ENCODE measurements at places on chromosomes 4 and X. TPM values are rescaled to one million over a fixed set of nuclear protein-coding genes. Genes with fewer than 3 reads are reported as not detected.

The SOX3 gene
- total RNA-seq, result not detected

- DNase-seq, result no peak
Measured at GRCh38 chrX:13028871-13029636, 15.4 kb downstream of the FAM9C start.

DNA sequence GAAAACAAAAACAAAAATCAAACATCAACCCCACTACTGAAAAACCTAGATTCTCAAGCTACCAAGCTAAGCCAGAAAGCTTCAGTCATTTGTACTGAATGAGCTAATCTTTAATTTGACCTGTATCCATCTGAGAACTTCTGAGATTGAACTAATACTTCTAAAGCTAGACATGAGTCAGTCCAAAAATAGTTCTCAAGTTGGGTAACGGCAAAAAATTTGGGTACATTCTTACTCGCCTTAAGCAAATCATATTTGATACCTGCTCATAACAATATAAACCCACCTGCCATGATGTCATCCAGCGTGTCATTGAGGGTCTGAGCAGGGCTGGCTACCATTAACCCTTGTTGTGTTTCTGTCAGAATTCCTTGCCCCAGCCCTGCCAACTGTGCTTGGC, 69.7 kb upstream of the COX18 start:
- no peak for DNase-seq

The SMR3B gene
- not detected for total RNA-seq

The BRCC3 gene
- 10.1 TPM for total RNA-seq

The FREM3 gene
- total RNA-seq, result not detected

DNA sequence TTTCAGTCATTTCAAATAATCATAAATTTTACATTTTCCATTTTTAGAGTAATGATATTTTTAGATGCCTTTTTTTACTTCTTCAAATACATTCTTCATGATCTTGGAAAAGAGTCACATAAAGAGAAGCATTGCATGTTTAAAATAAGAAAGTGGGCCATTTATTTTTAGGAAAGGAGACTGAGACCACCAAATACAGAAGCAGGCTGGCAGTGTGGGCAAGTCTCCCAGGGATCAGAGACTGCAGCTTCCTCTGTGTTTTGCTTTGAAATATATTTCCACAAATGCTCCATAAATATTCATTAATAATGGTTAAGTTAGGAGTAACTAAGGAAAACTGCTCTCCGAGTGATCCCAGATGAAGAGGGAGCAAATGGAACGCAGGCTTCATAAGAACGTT, 276.7 kb downstream of the DCTD start:
- no peak for DNase-seq

The SYTL4 gene
- total RNA-seq, result 2.9 TPM

GRCh38 chr4:40348000-40348399, 12.9 kb downstream of the CHRNA9 start:
- DNase-seq, result no peak

- DNase-seq, result no peak
Measured at GRCh38 chrX:137550665-137551261, 15.2 kb upstream of the ZIC3 start.

The SPARCL1 gene
- not detected for total RNA-seq

DNA sequence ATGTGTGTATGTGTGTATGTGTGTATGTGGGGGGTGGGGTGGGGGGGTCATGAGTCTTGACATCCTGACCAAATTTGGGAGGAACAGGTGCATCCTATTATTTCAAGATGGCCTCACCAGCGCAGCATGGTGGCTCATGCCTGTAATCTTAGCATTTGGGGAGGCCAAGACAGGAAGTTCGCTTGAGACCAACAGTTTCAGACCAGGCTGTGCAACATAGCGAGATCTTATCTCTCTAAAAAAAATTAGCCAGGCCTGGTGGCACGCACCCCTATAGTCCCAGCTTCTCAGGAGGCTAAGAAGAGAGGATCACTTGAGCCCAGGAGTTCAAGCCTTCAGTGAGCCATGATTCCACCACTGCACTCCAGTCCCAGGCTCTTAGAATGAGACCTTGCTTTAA, 47.0 kb upstream of the DHRSX start:
- DNase-seq, result no peak

- no peak for DNase-seq
Measured at GRCh38 chr4:1004557-1005485, 6.6 kb upstream of the FGFRL1 start.

DNA sequence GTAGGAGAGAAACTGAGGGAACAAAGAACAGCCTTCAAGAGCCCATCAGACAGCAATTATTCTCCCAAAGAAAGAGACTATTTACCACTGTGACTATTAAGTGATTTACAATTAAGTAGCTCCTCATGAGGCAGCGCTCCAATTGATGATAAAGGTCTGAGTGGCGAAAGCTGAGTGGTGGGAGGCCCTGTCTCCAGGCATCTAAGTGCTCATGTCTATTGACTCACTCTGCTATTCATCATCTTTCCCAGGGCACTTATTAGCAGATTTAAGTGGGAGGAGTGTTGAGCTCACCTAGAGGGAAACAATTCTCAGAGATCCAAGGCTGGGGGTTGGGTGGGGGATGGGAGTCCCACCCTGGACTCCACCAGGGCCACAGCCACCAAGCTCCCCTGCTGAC, 23.3 kb downstream of the AMER1 start:
- no peak for DNase-seq

The ARL9 gene
- 0.59 TPM for total RNA-seq

GRCh38 chrX:152817078-152817764, 13.3 kb downstream of the CETN2 start:
- no peak for DNase-seq

- DNase-seq, result no peak
Measured at GRCh38 chrX:8048466-8048865, 121.3 kb upstream of the PNPLA4 start.

DNA sequence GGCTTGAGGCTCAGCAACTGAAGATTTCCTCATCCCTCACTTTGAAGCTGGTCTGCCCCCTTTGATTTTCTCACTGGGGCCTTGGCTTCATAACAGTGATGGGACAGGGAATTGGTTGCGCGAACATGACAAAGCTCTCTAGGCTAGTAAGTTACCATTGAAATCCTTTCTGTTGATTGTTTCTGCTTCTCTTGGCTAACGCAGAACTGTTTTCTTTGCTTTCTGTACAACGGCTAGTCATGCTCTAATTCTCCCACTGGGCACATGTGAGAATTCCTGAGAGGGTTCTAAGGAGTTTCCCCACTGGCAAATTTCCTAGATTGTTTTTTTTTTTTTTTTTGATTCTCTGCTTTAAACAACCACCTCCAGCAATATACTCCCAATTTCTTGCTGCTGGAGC, 738.6 kb downstream of the PCDH7 start:
- no peak for DNase-seq

The GAGE12F gene
- total RNA-seq, result not detected

DNA sequence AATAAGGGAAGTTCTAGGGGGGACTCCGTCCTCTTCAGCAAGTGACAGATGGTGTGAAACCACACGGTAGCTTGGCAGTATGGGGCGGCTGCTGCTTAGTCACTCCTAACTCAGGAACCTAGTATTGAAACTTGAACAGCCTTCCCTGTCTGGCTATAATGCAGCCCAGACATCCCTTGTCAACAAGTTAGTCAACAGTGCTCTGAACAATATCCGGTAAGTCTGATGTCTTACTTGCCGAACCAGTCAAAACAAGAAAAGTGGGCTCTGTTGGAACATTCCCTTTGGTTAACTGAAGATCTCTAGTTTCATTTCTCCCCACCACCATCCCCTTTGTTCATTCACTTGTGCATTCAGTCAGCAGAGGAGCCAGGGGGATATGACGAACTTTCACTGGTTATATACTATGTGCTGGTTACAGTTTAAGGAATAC, 18.7 kb upstream of the CXCL13 start:
- DNase-seq, result peak; percentile 61

DNA sequence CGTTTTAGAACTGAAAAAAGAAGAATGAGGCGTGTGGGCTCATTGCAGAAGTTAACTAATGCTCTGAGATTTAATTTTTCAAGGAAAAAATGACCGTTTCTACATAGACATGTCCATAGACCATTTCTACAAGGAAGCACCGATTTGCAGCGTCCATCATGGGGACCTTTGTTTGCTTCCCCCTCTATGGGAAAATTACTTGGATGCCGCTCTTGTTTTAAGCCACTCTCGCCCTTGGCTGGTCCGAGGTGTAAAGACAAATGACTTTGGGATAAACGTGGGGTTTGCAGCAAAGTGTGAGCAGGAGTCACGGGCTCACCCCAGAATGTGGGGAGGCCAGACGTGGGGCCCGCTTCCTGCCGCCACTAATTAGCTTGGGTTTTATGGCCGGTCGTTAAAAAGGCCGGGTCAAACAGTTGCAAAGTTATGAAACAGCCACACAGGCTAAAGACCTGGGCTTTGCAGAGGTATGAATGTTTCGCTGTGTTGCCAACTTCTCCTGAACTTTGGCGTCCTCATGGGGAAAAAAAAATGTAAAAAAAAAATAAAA, 235.9 kb downstream of the SHOX start:
- DNase-seq, result no peak

GRCh38 chr4:64384237-64385203, 24.7 kb downstream of the TECRL start:
- no peak for DNase-seq

DNA sequence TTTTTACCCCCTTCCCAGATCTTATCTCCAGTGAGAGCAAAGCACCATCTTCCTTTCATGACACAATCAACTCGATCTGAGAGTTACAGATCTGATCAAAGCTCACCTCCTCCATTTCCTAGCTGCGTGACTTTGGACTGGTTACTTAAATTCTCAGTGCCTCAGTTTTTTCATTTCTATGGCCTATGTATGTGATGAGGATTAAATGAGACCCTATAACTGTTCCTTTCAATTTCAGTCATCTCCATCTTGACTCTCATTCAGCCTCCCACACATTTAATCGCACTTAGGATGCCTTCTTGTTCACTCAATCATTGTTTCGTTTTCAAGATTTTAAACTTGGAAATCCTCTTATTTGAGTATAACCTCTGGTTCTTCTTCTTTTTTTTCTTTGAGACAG, 20.1 kb upstream of the CXCR3 start:
- DNase-seq, result no peak

GRCh38 chr4:96626023-96626422, 786.1 kb downstream of the PDHA2 start:
- no peak for DNase-seq

DNA sequence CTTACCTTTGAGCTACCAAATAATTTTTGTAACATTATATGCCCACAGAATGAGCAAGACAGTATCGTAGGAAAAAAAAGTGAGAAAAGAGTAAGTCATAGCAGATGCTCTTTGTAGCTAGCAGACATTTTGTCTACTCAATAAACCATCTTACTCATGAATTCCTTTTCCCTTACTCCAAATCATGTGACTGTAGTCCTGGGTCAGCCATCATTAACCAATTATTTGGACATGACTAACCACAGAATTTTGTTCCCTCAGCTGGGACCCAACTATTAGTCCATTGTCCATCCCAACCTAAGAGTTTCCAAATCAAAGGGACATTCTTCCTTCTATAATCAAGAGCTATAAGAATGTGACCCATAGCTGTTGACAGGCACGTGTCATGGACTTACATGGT, 11.4 kb downstream of the UBE2D3 start:
- peak; percentile 78 for DNase-seq

The ANK2 gene
- 68.4 TPM for total RNA-seq

DNA sequence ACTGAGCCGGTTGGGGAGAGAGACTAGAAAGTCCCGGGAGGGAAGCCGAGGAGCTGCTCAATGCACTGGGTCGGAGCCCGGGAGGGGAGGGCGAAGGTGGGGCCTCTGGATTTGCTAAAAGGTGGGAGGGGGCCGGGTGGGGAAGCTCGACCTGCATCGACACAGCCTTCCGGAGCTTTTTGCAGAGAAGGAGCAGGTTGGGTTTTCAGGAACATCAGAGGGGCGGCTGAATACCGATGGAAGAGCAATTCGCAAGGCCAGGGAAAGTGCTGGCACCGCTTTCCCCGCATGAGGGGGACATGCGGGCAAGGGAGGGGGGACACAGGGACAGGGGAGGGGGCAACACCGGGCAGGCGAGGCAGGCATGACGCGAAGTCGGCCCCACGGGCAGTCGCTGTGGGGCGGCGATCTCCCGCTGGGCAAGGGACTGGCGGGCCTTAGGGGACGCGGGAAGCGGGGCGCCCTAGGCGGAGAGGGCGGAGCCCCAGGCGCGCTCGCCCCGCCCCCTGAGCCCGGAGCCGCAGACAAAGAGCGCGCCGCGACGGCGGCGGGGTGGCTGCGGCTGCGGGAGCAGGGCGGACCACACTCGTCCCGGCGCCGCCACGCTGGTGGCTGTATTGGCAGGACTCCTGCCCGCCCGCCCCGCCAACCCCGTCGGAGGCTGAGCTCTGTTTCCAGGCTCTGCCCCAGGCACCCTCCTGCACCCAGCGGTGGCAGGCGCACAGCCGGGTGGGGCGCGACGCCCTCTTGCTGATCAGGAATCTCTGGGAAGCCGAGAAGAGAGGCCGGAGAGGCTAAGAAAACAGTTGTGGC, 11.6 kb downstream of the PDZD4 start:
- peak; percentile 90 for DNase-seq

The CT45A8 gene
- total RNA-seq, result not detected

- no peak for DNase-seq
Measured at GRCh38 chrX:21529771-21530170, 128.4 kb downstream of the KLHL34 start.

- DNase-seq, result no peak
Measured at GRCh38 chr4:40227284-40227683, 30.5 kb downstream of the RHOH start.

- no peak for DNase-seq
Measured at GRCh38 chr4:109072595-109072994, 229.9 kb downstream of the COL25A1 start.

- DNase-seq, result no peak
Measured at GRCh38 chrX:111114806-111115205, 18.8 kb downstream of the PAK3 start.

The RASL11B gene
- under 0.01 TPM for total RNA-seq

The RHOXF2 gene
- under 0.01 TPM for total RNA-seq

DNA sequence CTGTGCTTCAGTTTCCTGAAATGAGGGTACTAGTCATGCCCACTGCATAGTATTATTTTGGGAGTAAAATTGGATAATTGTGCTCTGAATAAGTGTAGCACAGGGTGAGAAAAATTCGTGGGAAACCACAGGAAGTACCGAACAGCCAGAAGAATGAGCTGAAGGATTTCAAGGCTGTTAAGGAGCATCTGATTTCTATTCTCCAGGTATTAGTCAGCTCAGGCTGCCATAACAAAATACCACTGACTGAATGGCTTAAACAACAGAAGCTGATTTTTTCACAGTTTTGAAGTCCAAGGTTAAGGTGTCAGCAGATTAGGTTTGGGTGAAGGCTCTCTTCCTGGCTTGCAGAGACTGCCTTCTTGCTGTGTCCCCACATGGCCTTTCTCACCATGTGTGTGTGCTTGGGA, 41.9 kb downstream of the WWC2 start:
- peak; percentile 14 for DNase-seq

DNA sequence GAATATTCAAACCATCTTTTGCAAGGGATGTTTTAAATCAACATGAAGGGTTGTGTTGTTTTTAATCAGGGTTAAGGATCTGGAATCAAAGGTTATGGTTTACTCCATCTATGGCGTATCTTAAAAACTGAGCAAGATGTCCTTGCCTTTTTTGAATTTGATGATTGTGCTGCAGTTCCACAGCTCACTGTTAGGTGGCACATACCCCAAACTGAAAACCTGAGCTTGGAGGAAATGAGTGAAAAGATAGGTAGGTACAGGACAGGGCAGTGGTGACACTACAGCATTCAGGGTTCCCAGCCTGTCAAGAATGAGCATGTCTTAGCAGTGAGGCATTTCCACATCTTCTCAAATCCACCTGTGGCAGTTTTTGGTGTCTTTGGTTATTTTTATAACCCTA, 13.1 kb upstream of the EOLA1 start:
- DNase-seq, result no peak

The NLRP2B gene
- total RNA-seq, result not detected

GRCh38 chr4:40553995-40554394, 75.7 kb downstream of the RBM47 start:
- DNase-seq, result peak; percentile 5

- DNase-seq, result no peak
Measured at GRCh38 chr4:175971388-175972179, 94.1 kb upstream of the WDR17 start.
